ENCODE measurements at places on chromosomes 2 and 18.

DNA sequence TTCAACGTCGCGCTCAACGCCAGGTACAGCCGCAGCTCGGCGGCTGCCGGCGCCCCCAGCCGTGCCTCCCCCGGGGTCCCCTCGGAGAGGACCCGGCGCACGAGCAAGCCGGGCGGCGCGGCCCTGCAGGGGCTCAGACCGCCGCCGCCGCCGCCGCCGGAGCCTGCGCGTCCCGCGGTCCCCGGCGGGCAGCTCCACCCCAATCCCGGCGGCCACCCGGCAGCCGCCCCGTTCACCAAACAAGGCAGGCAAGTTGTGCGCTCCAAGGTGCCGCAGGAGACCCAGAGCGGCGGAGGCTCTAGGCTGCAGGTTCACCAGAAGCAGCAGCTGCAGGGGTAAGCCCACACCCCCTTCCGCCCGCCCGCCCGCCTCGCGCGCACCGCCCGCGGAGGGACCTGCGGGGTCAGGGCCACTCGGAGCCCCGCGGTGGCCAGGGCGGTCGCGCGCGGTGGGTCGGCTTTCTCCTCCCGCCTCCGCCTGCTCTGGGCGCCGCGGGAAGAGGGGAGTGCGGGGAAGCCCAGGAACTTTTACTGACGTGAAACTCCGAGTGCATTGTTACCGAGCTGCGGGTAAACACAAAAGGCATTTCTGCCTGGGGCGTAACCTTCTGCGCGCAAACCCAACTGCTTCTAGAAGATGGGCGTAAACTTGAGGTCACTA lies 861 bp downstream of the LTBP1 start:
- peak; percentile 79 for DNase-seq

- no peak for DNase-seq
Observed at GRCh38 chr18:50388988-50389387, 14.1 kb downstream of the SKA1 start.

DNA sequence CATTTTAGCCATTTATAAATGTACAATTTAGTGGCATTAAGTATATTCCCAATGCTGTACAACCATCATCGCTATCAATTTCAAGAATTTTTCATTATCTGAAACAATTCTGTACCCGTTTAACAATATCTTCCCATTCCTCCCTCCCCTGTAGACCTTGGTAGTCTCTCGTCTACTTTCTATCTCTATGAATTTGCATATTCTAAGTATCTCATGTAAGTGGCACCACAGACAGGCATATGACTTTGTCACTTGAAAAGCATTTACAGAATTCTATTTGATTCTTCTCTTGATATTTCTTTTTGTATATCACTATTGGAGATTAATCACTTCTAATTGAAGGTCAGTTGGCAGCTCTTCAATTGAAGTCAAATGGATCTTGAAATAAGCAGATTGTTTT lies 48.0 kb downstream of the CCDC138 start:
- DNase-seq = no peak

- no peak for DNase-seq
Observed at GRCh38 chr18:79802298-79802697, 4.6 kb downstream of the KCNG2 start.

DNA sequence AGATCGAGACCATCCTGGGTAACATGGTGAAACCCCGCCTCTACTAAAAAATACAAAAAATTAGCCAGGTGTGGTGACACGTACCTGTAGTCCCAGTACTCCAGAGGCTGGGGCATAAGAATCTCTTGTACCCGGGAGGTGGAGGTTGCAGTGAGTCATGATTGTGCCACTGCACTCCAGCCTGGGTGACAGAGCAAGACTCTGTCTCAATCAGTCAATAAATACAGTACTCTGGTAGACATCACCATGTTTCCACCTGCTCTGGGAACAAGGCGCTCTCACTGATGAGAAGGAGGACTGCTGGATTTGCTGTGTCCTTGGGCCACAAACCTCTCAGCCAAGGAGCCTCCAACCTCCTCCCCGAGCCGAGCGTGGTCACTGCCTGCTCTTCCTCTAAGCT lies 154.2 kb upstream of the ZNF236 start:
- no peak for DNase-seq

- DNase-seq = peak; percentile 87
Observed at GRCh38 chr2:61017556-61018317, at the start of the genes PEX13 and PUS10. TSS of gene PEX13 (plus strand) at chr2:61017720. CDS start at chr2:61017760, 40 bp downstream. TSS of gene PUS10 (minus strand) at chr2:61018255. CDS start at chr2:61011890, 6,365 bp downstream.

- DNase-seq = no peak
Observed at GRCh38 chr18:9828506-9829396, 57.0 kb upstream of the TXNDC2 start.

GRCh38 chr2:177190941-177191340 lies 21.7 kb upstream of the HNRNPA3 start:
- DNase-seq = no peak

- no peak for DNase-seq
Observed at GRCh38 chr2:31828891-31829290, 181.9 kb downstream of the MEMO1 start.

GRCh38 chr18:1013951-1014350 lies 109.3 kb downstream of the ADCYAP1 start:
- DNase-seq = no peak

GRCh38 chr2:48888066-48888465 lies 132.5 kb upstream of the LHCGR start:
- peak; percentile 15 for DNase-seq

DNA sequence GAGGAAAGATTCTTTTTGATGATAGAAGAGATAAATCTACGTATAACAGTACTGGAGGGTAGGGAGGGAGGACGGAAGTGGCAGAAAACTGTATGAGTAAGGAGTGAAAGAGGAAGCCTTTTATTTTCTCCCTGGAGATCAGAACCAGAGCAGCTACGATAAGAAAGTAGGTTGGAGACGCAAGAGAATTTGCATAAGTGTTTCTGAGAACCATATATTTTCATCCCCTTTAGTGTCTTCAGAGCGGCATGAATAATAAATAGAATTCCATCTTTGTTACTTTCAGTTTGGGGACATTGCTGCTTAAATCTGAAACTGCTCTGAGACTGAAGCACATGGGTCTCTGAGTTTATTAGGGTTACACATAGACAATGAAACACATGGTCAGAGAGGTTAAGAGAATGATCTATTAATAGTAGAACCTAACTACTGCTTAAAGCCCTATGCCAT lies 230.2 kb upstream of the TNP1 start:
- DNase-seq = no peak

- no peak for DNase-seq
Observed at GRCh38 chr2:143524559-143525401, 395.6 kb downstream of the ARHGAP15 start.

- peak; percentile 43 for DNase-seq
Observed at GRCh38 chr2:65366595-65367125, 65.7 kb downstream of the SPRED2 start.

- no peak for DNase-seq
Observed at GRCh38 chr2:202436626-202437025, 60.5 kb downstream of the BMPR2 start.

DNA sequence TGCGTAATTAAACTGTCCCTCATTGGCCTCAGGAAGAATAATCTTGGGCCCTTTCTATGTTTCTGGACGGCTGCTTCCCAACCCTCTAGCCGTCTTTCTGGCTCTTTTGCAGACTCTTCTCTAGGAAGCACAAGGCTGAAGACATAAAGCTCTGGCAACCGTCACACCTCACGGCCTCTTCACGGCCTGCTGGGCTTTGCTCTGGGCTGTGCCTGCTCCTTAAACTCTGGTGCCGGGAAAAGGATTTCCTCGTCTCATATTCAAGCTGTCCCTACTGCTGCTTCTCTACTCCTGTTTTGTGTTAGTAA lies 36.0 kb upstream of the WIPF1 start:
- DNase-seq = no peak

DNA sequence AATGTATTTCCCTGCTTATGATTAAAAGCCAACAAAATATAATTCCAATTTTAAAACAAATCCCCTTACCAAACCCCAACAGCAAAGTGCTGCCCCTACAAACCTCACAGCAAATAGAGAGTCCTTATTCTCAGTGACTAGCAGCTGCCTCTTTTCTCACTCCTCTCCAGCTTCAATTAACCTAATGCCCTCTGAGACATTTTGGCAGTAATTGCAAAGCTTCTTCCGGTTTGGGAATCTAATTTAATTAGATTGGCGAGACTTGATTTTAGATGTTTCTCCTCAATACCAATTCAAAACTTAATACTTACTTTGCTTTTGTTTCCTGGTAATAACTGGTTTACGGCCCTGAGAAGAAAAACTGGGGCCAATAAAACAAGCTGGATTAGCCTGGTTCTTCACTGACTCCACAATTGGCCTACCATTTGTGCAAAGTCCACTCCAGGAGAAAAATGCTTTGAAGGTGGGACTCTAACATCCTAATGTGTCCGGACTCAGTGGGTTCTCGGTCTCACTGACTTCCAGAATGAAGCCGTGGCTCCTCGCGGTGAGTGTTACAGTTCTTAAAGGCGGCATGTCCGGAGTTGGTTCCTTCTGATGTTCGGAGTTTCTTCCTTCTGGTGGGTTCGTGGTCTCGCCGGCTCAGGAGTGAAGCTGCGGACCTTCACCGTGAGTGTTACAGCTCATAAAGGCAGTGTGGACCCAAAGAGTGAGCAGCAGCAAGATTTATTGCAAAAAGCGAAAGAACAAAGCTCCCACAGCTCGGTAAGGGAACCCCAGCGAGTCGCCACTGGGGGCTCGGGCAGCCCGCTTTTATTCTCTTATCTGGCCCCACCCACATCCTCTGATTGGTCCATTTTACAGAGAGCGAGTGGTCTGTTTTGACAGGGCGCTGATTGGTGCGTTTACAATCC lies 52.8 kb downstream of the SLC35F5 start:
- no peak for DNase-seq

DNA sequence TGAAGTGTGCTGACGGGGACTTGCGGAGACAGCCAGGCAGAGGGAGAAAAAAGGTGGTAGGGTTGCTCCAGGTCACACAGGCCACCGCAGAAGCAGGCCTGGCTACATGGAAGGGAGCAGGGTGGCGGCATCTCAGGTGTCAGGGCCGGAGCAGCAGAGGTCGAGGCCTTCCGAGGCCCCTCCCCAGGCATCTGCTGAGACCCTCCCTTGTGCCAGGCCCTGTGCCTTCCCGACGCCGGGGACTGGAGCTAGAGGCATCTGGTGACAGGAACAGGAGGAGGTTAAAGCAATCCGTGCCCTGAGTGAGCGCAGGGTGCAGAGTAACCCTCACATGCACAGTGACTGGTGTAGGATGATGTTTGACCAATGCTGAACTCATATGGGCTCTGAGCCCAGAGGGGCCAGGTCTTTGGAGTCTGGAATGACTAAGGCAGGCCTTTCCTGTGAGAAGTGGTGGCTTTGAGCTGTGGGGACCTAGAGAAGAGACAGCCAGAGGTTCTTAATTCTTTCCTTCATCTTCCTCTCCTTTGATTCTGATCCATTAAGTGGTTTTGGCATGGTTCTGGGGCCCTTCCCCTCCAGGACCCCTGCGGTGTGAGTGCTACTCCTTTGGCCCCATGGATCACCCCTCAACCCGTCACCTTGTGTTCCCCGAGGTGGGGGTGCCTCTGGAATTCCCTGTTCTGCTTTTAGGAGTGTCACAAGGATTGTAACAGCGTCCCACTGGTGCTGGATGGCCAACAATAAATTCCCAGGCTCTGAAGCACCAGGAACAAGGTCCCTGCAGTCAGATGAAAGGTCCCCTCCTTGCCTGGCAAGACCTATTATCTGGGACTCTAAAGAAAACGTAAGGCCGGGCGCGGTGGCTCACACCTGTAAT lies 72.1 kb downstream of the KLHL29 start:
- no peak for DNase-seq

GRCh38 chr18:70617020-70617763 lies 328.3 kb downstream of the SOCS6 start:
- no peak for DNase-seq

DNA sequence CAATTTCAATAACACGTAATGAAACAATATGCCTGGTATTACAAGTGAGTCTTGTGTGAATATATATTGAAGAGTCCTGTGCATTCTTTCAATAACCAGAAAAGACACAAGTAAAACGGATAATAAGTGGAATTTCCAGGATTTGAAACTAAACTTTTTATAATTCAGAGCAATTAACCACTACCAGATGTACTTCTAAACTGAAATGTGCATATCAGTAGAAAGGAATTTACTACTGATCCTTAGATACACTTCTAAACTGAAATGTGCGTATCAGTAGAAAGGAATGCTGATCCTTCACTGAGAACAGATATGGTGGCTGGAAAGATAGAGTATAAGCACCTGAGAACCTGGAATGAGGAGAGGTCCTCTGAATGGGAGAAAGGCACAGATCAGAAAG lies 470.9 kb upstream of the SPHKAP start:
- DNase-seq = no peak

DNA sequence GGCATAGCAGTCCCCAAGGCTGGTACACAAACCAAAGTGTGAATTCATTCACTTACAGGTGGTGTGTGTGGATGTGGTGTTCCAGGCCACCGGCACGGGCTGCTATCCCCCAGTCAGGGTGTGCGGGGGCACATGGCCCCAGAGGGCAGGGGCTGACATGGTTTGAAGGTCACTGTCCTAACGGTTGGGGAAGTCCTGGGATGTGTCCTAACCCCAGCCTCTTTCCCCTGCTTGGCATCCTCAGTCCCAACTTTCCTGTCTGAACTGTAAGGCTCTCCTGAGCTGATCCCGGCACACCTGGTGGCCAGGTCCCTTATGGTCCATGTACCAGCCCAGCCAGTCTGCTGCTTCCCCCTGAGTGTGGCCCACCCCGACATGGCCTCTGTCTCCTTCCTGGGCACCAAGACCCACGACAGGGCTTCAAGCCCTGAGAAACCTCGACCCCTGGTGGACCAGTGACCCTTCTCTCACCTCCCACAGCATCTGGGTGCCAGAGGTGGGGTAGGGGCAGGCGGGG lies 2.4 kb upstream of the TMEM185B start:
- DNase-seq = no peak

- no peak for DNase-seq
Observed at GRCh38 chr2:126270587-126270986, 385.4 kb upstream of the GYPC start.

DNA sequence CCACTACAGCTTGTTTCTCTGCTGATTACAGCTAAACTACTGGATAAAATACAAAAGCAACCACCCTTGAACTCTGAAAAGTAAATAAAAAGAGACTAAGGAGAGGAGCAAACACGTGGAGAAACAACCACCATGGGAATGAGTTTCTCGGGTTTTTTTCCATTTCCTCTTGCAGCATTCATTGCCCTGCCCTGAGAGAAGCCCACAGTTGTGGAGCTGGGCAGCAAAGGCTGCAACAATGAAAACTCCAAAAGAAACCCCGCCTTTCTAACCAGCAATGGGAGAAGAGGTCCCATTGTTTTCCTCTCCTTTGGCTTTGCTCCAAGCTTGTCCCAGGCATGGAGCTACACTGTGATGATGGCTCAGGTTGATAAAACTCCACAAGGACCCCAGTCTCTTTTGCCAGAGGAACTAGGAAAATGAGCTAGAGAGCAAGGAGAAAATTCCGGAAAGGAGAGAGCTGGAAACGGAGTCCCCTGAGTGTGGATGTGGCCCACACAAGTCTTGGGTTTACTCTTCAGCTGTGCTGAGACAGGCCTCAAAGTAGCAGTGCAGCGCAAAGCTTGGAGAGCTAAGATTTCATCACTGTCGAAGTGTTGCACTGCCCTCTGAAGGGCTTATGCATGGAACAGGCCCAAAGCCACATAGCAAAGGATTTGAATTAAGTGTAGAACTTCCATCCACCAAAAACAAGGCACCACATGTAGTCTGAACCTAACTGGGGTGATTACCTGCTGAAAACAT lies 20.9 kb downstream of the NAPG start:
- DNase-seq = no peak

GRCh38 chr2:47011696-47012095 lies 96.1 kb upstream of the MCFD2 start:
- no peak for DNase-seq

Data from iPS-NIHi11 (cell line).